EH (cell line): ENCODE measurements at places on chromosomes 5 and 9.

DNA sequence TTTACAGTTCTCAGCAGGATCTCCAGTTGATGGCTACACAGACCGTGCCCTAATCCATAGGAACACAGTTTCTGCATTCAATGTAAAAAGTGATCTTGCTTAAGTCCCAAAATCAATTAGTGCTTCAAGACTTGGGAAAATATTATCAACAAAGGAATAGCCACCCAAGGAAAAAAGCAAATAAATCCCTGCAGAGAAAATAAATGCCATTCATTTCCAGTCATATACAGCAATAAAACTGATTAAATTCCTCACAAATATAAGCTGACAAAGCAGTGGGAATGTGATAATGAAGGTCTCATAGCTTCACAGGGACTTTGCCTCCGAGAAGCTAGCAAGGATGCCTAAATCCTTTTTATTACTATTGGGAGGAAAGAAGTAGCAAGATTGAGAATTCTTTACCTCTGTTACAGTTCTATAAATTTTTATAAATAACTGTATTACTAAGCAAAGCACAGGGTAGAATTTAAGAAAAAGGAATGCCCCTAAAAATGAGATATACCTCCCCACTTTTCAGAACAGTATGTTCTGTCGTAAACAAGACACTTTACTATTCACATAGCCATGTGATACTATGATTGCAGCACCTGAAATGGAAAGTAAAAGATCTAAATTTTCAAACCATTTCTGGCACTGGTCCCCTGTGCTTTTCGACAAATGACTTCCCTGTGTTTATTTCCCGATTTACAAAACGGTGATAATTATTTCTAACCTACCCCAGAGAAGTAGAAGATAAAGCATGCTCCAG, 59.8 kb downstream of the ARSB start:
- DNase-seq: no peak

- no peak for DNase-seq
Measured at GRCh38 chr5:107878661-107879060, 207.9 kb upstream of the EFNA5 start.

- DNase-seq: no peak
Measured at GRCh38 chr5:32182463-32183063, 8.4 kb upstream of the GOLPH3 start.

GRCh38 chr9:126303488-126303887, 23.1 kb upstream of the MVB12B start:
- no peak for DNase-seq

DNA sequence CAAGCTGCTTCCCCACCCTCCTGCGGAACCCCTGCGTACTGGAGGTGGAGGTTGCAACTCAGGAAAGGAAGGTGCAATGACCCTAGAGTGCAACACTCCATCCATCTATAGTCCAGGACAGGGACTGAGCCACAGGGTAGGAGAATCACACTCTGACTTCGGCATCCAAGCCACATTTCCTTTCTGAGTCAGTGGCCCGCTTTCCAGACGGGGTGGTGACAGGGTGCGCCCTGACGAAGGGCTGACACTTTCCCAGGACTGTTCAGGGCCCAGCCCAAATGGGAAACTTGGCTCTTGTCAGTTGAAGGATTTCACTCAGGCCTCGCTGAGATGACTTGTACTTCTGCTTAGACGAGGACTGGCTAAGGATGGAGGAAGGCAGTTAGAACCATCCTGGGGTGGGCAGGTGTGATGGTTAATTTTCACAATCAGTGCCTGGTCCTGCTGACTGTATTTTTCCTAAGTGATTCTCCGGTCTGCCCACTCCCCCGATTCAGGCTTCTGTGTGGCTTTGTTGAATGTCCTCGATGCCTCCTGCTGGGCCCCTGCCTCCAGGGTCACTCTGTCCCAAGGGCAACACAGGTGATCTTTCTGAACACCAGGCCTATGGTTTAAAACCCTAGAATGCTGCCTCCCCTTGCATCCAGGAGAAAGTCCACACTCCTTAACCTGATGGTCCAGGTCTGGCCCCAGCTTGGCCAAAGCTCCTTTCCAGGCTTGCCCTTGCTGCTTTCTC, 228.1 kb downstream of the FSTL4 start:
- no peak for DNase-seq

DNA sequence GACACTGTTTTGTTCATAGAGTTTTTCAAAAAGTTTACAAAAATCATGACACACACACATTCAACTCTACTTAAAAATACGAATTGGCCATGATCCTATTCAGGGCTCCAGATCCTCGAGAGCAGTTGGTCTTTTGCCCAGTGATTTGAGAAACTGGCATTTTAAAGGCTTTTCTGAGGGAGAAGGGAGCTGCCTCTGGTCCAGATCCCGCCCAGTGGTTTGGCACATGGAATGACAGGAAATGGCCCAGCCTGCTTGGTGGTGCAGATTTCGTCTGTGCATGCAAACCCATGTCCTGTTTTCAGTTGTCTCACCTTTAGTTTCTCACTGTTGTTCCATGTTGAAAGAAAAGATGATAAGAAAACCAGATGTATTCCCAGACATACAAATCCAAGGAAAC, 3.6 kb downstream of the CAMK4 start:
- DNase-seq: peak; percentile 18

DNA sequence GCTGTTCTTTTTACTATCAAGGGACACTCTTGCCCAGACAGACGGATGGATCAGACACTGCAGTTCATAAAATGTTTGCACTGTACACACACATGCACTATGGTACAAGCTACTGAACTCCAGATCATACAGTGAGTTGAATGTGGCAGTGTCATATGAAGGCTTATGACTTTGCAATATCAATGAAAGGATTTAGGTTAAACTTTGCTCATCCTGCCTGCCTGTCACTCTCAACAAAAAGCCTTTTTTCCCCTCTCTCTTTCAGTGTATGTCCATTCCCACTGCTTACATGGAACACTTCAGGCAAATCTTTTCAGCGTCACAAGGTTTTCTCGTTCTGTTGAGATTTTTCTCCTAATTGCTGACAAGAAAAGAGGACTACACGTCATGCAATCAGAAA, 97.4 kb downstream of the BNC2 start:
- DNase-seq: no peak

GRCh38 chr5:77876862-77877502, 100.8 kb upstream of the TBCA start:
- no peak for DNase-seq

DNA sequence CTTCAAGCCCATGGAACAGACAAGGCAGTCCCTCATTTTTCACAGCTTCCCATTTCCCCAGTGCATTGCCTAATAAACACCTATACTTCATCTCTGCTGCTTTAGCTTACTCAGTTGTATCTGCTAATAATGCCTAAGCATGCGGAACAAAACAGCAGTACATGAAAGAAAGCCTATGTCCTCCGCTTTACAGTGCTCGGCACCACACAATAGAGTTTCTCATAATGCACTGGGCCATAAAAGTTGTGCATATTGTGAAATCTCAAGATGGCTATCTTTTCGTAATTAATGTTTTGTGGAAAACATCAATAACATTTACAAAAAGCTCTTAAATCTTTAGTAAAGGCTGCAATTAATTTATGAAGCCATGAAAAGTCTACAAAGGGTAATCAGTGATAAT, 69.3 kb downstream of the DENND1A start:
- no peak for DNase-seq

- no peak for DNase-seq
Measured at GRCh38 chr9:136257381-136258298, 12.0 kb upstream of the QSOX2 start.

GRCh38 chr5:124185716-124186115, 560.7 kb downstream of the ZNF608 start:
- DNase-seq: no peak

DNA sequence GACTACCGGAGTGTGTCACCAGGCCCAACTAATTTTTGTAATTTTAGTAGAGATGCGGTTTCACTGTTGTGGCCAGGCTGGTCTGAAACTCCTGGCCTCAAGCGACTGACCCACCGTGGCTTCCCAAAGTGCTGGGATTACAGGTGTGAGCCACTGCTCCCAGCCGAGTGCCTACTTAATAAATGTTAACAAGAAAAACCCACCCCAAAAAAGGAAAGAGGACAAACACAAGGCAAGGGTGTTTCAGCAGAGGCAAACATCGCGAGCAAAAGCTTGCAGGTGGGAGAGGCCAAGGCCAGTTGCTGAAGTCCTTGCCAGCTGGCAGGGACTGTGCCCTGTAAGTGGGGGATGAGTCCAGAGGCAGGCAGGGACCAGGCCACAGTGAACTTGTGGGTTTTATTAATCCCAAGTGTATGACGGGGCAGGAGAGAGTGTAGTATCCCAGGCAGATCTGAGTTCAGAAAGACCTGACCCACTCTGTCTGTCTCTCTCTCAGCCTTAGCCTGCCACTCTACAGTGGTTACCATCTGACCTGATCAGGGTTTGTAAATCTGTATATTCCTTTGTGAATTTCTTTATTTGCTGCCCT, 6.4 kb upstream of the FPGS start:
- DNase-seq: peak; percentile 51

GRCh38 chr9:74499111-74499601, 2.0 kb downstream of the RORB start:
- no peak for DNase-seq

- no peak for DNase-seq
Measured at GRCh38 chr5:172799416-172799815, 28.4 kb upstream of the DUSP1 start.

DNA sequence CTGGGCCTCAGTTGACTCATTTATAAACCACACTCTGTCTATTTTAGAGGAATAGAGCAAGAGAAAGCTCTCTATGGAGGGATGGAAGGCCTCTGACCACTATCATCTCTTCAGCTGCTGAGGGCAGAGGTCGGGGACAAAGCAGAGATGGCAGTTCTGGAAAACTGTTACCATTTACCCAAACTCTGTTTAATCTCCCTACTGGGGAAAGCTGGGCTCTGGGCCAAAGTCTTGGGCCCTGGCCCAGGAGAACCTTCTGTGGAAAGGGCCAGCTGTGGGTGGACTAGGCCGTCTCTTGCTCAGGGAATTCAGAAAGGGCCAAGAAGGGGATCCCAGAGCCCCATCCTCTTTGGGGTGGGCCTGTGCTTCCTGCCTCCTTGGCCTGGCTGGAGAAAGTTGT, 100.0 kb downstream of the PSD2 start:
- DNase-seq: no peak

DNA sequence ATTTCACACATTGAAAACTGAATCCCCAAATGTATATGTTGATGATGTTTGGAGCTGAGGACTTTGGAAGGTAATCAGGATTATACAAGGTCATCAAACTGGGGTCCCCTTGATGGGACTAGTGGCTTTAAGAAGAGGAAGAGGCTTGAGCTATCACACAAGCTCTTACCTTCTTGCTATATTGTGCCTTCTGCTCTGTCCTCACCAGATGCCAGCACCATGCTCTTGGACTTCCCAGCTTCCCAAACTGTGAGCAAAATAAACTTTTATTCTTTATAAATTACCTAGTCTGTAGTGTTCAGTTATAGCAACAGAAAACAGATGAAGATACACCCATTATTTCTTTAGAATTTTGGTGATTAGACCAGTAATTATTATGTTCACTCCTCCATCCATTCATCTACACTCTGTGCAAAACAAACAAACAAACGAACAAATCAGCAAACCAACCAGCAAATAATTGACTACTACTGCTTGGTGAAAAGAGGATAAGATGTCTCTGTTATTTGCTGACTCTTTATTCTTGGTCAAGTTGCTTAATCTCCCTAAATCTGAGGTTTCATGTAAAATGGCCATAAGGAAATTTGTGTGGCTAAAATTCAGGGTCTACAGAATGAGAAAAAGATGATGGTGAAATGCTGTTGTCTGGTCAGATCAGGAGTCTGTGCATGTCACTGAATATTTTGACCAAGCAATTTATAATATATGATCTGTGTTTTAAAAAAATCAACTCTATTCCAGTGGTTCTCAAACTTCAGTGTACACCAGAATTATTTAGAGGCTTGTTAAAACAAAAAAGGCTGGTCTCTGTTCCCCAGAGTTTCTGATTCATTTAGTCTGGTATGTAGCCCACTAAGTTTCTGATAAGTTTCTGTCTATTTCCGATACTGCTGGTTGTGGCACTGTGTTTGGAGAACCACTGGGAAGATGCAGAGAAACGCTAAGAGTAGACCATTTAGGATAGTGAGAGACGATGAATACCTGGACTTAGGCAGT, 854.1 kb downstream of the MAT2B start:
- DNase-seq: no peak

DNA sequence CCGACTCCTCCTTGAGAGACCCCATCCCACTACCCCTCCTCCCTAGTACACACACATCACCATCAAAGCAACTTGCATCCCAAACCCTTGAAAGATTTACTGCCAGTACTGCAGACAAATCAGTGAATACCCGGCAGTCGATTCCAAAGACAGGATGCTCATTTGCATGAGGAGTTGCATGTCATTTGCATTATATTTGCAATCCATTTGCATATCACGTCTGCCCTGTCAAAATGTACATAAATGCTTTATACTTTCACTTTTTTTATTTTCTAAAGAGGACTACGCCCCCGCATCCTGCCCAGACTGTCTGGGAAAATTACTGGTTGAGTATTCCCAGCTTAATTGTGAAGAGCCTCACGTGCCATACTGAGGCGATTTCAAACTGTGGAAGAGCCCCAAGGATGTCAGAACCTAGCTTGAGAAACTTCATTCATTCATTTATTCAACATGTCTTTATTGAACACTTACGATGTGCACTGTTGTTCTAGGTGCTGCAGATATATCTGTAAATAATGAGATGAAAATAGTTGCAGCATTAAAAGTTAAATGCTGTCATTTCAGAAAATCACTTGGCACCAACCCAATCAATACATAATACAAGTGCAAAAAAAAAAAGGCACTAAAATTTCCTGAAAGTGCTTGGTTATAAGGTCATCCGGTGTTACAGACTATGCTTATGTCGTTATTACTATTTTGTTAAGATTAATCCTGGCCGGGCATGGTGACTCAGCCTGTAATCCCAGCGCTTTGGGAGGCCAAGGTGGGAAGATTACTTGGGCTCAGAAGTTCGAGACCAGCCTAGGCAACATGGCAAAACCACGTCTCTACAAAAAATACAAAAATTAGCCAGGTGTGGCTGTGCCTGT, 17.2 kb upstream of the SIL1 start:
- no peak for DNase-seq

DNA sequence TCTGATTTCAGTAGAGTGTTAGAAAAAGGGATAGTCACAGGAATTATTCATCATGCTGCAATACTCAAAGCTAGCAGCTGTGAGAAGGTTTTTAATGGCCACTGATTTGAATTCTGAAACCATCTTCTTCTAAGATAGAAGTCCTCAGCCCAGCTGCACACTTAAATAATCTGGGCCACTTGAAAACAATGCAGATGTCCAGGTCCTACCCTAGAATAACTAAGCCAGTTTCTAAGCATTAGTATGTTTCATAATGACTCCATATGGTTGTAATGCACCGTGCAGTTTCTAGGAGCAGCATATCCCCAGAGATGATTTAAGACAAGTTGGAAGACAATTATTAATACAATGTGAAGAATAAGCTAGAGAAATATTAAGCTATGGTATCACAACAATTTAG, 159.9 kb upstream of the FBXL17 start:
- DNase-seq: no peak

DNA sequence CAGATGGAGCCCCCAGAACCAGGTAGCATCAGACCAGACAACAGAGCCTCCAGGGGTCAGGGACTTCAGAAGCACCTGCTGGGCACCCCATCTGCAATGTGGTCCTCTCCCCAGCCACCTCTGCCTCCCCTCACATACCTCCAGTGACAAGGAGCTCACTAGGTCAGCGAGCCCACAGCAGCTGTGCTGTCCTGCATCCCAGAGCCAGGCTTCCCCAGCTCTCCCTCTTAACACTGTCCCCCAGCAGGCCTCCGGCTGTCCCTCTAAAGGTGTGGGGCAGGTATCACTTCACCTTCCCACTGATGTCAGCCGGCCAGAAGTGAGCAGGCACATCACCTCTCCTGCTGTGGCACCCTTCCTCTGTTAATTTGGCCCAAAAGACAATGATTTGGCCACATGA, 83.6 kb downstream of the LMX1B start:
- DNase-seq: no peak

- DNase-seq: no peak
Measured at GRCh38 chr5:132657676-132658380, at the start of gene IL13. IL13 (plus strand) TSS chr5:132658173; CDS start chr5:132658187, 14 bp downstream.
